ENCODE measurements at places on chromosomes 4 and X.

- DNase-seq: no peak
These were observed 358.2 kb upstream of the NR3C2 start for GRCh38 chr4:148800336-148800885.

DNA sequence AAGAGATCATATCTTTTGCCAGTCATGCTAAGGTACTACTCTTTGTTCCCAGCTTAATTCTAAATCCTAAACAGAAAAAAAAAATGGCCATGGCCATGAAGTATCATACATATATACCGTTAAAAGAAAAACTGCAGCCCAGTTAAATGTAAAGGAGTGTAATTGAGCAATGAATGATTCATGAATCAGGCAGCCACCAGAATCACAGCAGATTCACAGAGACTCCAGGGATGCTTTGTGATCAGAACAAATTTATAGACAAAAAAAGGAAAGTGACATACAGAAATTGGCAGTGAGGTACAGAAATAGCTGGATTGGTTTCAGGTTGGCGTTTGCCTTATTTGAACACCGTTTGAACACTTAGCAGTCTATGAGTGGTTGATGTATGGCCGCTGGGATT is 42.1 kb upstream of the PDGFC start:
- no peak for DNase-seq

DNA sequence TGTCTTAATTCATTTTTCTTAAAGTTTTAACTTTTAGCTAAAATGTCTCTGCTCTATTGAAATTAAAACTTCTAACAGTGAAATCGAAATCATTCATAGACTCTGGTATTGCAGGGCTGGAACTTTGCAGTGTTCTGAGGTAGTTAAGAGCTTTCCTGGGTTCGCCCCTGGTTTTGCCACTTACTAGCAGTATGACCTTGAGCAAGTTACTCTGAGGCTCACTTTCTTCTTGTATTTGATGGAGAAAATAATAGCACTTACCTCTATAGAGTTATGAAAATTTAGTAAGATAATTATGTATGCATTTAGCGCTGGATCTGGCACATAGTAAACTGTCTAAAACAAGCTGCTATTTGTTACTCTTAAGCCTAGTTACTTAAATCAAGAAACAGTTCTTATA is 1.7 kb downstream of the SLAIN2 start:
- DNase-seq: no peak

DNA sequence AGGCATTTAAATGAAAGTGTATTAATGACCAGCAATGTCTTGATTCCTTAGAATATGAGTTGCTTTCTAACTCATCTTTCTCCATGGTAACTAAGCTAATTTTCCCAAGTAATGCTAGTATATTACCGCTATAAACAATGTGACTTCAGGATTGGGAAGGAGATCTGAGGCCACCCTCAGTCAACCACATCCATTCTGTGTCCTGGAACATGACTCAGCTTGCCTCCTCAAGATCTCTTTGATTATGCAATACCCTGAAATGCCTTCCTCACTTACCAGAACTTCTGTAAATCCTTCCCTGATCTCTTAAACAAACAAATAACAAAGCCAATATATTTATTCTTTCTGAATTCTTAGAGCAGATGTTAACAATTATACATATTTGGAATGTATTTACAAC is 1495.5 kb downstream of the PCDH18 start:
- no peak for DNase-seq

GRCh38 chr4:137124278-137124932 is 407.9 kb downstream of the PCDH18 start:
- DNase-seq: no peak

GRCh38 chr4:157204634-157205244 is 15.8 kb upstream of the GRIA2 start:
- no peak for DNase-seq

All from stimulated activated CD4-positive, alpha-beta T cell treated with anti-CD3 and anti-CD28 coated beads, TNF-alpha, amount 100 ng/mL, for 4 hours (primary cell).